CD4-positive, alpha-beta T cell treated with Interleukin-4 for 4 hours (primary cell): ENCODE measurements at places on chromosomes 1 and 21.
A peak's percentile ranks its signal among the peaks of the same experiment; 100 is the strongest.

DNA sequence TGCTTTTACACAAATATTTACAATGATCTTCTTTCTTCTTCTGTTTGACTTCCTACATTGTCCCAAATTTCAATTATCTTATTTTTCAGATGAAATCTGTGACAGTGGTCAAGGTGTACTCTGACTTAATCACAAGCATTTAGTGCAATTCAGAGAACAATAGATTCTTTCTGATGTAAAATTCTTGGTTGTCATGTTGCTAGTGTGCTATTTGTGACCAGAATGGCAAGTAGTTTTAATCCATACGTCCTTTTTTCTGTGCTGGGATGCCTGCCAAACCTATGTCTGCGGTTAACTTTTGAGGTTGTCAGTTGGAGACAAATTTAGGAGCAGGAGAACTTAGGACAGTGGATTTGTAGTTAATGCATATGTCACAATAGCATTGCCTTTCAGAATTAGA, 31.0 kb downstream of the NCAM2 start:
- DNase-seq = no peak

GRCh38 chr1:178659789-178660208, 65.2 kb upstream of the RALGPS2 start:
- no peak for DNase-seq

GRCh38 chr1:162670928-162671663, 38.8 kb downstream of the DDR2 start:
- no peak for DNase-seq

GRCh38 chr1:232207073-232207866, 422.7 kb downstream of the SIPA1L2 start:
- DNase-seq = no peak

- DNase-seq = no peak
These were observed 166.8 kb downstream of the RHOU start for GRCh38 chr1:228901936-228902681.

DNA sequence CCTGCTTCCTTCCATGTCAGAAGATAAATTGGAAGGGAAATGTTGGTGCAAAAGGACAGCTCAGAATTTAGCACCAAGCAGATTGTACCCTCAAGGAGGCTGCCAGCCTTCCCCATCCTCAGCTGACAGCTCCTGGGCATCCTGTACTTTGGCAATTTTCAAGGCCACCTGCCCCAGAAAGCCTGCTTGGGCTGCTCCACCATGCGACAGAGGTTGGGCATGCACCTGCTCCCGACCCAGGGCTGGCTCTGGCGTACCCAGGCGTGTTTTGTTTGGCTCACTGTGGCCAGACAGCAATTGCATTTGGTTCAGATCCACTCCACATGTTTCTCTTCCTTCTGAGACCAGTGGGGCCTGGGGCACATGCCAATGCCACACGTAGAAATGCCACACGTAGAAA, 547.8 kb downstream of the NPHP4 start:
- DNase-seq = no peak

GRCh38 chr1:53473463-53473862, 14.3 kb downstream of the DMRTB1 start:
- DNase-seq = no peak

DNA sequence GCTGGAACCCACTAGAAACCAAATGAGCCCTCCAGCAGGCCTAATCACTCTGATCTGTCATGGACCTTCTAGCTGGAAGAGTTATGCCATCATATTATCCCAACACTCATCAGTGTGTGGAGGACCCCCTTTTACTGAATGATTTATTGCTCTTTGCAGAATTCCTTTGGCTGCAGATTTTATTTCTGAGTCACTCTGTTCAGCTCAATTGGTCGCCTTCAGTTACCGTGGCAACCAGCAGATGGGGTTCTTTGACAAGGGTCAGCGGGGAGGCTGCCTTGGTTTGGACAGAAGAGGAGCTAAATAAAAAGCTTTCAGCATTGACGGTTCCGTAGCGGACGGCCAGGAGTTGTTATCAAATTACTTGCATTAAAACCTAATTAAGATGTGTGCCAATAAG, 220.1 kb downstream of the SDCCAG8 start:
- no peak for DNase-seq

DNA sequence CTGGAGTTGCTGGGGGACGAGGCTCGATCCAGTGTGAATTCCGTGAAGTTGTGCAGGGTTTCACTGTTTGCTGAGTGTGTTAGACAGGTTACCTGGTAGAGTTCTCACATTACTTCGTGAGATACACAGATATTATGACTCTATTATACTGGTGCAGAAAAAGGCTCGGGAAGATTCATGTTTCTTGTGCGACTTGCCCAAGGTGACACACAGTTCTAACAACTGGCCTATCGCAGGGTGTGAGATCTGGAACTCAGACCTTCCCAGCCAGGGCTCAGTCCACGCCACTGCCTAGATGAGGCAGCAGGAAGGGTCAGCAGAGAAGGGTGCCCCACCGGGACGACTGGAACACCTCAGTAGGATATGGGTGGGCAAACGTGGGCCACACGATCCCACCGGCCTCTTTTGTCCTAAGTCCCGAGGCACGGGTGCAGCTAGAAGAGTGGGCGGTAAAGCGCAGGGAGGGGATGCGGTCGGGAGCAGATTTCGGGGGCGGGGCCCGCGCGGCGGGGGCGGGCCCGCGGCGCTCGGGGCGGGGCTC, 296 bp upstream of the RNPEP start:
- peak; percentile 60 for DNase-seq

- DNase-seq = no peak
These were observed 565.4 kb downstream of the LMO4 start for GRCh38 chr1:87894062-87894461.

DNA sequence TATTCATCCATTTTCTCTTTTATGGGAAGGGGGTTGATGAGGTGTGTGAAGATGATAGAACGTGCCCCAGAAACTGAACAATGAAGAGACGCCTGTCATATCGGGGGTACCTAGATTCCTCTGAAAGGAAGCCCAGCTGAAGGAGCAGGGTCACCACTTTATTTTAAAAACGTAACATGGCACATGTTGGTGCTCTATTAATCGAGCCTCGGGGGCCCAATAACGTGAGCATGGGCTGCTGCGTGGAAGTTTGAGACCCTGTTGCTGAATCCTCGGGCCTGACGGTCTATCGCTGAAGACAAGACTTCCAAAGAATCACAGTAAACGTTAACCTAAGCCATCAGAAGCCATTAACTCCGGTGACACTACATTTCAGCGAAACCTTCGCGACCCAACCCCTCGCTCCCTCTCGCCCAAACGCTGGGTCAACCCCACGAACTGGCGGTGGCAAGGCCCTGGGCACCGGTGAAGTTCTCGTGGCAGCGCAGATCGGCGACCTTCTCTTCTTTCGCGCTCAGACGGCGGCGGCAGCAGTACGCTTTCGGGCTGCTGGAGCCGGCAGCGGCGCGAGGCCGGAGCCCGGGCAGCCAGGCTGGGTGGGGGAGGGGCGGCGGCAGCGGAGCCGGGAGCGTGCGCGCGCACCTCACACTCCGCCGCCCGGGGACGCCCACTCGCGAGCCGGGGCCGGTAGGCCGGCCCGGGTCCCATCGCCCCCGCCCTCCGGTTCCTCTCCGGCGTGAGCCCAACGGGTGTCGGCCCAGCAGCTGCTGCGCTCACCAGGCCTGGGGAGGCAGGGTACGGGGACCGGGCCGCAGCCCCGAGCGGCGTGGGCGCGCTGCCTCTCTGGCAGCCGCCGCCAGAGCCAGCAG, 838 bp upstream of the MAN1A2 start:
- peak; percentile 72 for DNase-seq

DNA sequence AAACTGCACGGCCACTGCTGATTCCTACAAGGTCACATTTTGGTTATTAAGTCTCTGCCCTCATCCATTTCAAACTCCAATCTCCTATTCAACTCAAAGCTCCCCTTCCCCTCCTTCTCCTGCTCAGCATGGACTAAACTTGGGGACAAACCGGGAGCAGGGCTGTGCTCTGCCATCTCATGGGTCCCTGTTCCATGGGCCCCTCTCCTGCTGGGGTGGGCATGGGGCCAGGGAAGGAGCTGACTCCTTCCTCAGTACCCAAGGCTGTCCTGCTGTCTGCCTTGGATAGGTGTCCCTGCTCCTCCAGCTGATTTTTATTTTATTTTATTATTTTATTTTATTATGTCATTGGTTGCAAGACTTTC, 27.1 kb downstream of the TNNT2 start:
- DNase-seq = no peak

GRCh38 chr1:67348586-67349252, 41.0 kb downstream of the IL12RB2 start:
- no peak for DNase-seq

DNA sequence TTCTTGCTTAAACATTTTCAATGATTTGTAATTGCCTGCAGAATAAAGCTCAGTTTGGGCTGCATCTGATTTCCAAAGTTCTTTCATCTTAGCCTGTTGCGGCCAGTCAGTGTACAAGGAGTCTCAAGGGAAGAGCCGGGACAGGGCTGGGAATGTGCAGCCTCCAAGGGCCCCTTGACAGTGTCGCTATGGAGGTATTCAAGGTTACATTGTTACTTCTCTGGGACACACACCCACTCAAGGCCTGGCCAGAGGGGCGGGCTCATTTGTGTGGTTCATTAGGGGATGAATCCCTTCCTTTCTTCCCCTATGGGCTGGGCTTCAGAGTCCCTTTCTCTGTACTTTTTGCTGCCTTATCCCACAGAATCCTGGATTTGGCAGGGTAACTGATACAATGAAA, 107.6 kb upstream of the CSF3R start:
- DNase-seq = no peak

DNA sequence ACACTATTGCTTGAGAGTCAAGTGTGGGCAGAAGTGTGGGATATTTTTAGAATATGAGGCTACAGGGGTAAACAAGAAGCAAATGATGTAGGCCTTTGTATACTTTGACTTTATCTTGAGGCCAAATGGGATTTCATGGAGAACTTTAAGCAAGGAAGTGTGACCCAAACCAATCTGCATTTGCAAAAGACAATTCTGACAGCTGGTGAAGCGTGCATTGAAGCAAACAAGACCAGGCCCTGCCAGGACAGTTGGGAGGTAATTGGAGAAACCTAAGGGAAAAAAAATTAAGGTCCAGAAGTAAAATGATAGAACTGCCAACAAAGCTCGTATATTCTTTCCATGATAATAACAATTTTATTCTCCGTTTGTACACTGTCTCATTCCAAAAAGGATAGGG, 168.3 kb downstream of the TM2D1 start:
- no peak for DNase-seq

GRCh38 chr1:53550201-53550741, 91.1 kb downstream of the DMRTB1 start:
- DNase-seq = no peak

GRCh38 chr1:42943166-42943565, 15.5 kb downstream of the SLC2A1 start:
- DNase-seq = peak; percentile 64

- no peak for DNase-seq
These were observed 409.9 kb upstream of the NFIA start for GRCh38 chr1:60672449-60672848.

DNA sequence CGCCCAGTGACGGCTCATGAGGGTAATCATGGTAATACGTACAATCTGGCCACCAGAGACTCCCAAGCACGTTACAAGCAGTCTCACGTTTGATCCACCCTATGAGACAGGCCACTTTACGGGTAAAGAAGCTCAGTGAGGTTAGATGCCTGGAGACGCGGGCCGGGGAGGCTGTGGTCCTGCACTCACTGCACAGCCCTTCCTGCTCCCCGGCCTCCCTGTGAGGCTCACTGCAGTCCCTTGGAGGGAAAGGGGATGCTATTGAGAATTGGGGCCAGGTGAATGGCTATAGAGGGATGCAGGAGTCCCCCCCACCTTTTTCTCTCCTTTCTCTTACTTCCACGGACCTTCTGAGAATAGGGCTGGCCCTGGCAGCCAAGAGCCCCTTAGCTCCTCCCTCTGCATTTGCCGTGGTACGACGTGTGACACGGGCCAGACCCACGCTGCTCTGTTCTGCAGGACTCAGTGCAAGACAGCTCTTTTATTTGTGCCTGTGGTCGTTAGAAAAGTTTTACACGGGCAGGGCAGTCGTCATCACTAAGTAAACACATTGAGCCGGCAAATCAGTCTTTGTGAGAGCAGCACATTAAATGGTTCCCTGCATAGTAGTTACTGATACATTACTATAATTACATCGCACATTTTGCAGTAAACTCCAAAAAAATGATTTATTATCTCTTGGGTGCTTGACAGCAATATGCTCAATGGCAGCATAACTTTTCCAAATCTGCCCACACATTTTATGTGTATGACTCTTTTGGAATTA, 18.8 kb downstream of the KIF26B start:
- no peak for DNase-seq

- DNase-seq = no peak
These were observed 1156.3 kb upstream of the B3GALT2 start for GRCh38 chr1:194342484-194343262.

GRCh38 chr1:149885339-149886120, 13.8 kb upstream of the BOLA1 start:
- DNase-seq = peak; percentile 53

DNA sequence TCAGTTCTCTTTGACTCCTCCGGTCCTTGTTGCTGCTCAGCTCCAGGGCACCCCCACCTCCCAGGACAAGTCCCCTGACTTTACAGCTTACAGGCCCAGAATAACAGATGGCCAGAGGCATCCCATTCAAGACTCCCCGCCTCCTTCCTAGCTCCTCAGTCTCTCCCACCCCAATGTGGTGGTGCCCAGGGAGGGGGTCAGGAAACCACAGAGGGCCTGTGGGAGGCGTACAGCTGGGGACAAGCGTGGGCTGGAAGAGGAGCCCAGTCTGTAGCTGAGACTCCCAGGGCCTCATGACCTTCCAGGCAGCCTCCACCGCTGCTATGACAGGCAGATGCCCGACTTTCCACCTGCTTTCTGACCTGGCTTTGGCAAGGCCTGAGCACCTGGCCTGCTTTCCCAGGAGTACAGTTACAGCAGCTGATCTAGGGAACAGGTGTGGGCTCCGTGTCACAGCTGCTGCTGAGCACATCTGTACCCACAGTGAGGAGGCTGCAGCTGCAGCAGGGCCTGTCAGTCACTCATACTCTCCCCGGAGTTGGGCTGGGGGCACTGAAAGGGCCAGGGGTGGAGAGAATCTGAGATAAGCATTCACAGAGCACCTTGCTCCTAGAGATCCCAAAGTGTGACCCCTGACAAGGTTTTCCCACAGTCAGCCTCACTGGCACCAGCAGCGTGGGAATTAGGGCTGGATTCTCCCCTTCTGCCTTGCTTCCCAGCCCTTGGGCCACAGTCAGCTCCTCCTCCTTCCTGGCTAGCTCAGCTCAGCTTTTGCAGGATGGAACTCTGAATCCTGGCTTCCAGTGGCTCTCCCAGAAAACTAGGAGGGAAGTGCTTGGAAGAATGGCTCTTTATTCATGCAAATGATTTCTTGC, 7.1 kb upstream of the NAV1 start:
- DNase-seq = no peak

DNA sequence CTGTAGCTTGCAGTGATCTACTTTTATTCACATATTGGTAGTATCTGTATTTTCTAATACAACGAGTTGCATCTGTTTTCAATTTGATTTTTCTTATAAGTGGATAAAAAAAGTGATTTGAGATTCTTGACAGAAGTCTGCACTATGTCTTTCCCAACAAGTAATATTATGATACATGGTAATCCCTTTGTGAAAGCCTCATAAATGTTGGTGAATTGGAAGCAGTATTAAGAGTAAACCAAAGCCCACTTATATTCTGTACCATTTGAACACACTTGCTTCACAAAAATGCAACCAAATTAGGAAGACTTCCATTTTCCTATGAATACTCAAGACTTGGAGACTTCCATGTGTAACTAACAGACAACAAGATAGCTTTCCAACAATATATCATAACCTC, 172.0 kb downstream of the HMCN1 start:
- no peak for DNase-seq
